Brain microvascular endothelial cell (primary cell): ENCODE measurements at places on chromosomes 5 and 9.

- no peak for DNase-seq
Observed at GRCh38 chr5:178674334-178674733, 47.5 kb upstream of the CLK4 start.

DNA sequence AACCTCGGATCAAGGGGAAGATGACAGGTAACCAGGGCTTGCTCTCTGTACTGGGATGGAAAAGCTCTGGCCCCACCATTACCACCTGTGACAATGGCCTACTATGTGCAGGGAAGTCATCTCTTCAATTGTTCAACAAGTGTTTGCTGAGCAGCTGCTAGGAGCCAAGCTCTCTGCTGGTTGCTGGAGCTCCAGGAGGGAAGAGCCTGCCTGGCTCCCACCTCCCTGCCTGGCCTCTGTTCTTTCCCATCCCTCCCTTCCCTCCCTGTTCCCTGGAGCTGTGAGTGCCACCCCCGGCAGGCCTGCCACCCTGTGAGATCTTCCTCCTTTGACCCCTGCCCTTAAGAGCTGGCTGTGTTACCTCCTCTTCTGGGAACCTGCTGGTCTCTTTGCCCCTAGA is 59.7 kb upstream of the IER5L start:
- no peak for DNase-seq

- no peak for DNase-seq
Observed at GRCh38 chr9:7613931-7614330, 185.6 kb downstream of the DMAC1 start.

GRCh38 chr9:128818839-128819715 is 777 bp downstream of the ENDOG start:
- no peak for DNase-seq

DNA sequence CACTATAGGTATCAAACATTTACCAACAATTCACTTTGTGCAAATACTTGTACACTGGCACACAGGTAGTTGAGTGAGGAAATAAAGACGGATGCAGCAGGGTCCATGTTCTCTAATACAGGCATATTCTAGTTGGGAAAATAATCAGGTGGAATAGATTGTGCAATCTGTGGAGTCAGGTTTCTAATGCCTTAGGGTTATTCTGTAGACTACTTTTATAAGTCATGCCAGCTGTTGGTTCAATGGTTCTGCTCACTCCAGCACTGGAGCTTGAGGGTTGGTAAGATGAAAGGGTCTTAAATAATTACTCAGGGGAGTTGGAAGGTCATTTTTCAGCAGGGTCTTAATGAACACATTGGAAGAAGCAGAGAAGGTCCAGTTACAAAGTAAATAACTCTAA is 690.3 kb upstream of the DMAC1 start:
- DNase-seq = no peak

GRCh38 chr9:132237481-132237880 is 75.6 kb downstream of the NTNG2 start:
- no peak for DNase-seq

- no peak for DNase-seq
Observed at GRCh38 chr5:5558102-5558501, 135.6 kb downstream of the ICE1 start.

GRCh38 chr5:56849671-56850070 is 34.3 kb downstream of the MAP3K1 start:
- DNase-seq = no peak

- DNase-seq = no peak
Observed at GRCh38 chr9:79210541-79211243, 361.1 kb upstream of the TLE4 start.

GRCh38 chr5:159782197-159782994 is 133.9 kb upstream of the ADRA1B start:
- DNase-seq = no peak

DNA sequence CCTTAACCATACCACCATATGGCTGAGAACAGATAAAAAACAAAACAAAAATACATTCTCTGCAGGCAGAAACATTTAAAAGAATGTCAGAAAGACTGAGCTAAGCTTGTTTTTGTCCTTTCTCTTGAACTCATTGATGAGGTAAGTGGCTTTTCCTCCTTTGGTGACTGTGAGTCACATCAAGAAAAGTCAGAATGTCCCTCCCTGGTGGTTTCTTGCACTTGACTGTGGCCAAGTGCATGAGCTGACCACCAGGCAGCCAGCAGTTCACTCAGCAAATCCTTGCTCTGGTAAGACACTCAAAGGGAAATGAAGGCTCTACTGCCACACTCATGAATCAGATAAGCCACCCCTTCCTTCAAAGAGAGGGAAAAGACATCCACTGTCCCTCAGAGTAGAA is 970.9 kb downstream of the TAF11L14 start:
- DNase-seq = no peak

DNA sequence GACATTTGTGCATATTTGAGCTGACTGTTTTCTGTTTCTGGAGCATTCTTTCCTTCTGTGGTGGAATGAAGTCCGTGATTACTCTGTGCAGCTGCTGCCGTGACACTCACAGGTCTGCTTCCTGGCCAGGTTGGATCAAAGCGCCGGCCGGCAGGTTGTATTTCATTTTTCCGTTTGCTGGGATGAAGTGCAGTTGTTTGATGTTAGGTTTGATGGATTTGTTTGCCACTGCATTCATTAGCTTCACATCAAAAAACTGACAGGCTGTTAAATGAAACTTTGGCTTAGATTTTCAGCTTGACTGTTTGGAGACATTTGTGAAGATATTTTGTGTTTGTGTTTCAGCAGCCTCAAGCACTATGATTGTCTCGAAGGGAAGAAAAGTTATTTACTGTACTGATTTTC is 140.1 kb downstream of the KDM4C start:
- no peak for DNase-seq

DNA sequence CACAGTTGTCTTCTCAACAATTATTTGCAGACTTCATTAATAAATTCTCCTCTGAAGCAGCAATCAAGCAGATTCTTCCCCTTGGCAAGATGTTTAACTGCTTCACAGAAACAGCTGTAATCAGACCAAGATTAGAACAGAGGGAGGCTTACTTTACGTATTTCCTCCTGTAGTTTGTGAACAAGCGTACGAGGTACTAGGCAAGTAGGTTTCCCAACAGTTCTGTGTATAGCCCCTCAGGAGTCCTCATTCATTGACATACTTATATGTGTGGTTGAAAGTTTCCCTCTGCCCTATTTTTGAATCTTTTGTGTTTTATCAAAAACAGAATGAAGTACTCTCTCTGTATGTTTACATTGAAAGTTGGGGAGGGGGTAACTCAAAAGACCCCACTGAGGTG is 128.0 kb downstream of the SPATA31D1 start:
- DNase-seq = no peak

DNA sequence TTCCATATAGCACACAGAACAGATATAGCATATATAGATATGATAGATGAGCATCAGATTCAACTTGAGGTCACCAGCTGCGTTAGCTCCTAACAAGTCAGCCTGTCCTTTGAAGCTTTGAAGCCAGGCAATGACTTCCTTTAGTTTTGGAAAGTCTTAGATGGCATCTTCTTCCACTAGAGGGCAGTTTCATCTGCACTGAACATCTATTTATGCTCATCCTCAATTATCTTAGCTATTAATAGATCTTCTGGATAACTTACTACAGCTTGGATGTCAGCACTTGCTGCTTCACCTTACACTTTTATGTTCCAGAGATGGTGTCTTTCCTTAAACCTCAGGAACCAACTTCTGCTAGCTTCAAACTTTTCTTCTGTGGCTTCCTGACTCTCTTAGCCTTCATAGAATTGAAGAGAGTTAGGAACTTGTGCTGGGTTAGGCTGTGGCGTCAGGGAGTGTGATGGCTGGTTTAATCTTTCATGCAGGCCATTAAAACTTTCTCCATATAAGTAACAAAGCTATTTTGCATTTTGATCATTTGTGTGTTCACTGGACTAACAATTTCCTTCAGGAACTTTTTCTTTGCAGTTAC is 1401.4 kb downstream of the EFNA5 start:
- DNase-seq = peak; percentile 44
